ENCODE measurements at places on chromosomes 3 and 15. TPM values are rescaled to one million over a fixed set of nuclear protein-coding genes. Genes with fewer than 3 reads are reported as not detected.

GRCh38 chr3:40055956-40056355 lies 246.5 kb downstream of the MYRIP start:
- no peak for DNase-seq

- DNase-seq: no peak
These were observed 188.3 kb downstream of the APBA2 start for GRCh38 chr15:29074045-29074444.

DNA sequence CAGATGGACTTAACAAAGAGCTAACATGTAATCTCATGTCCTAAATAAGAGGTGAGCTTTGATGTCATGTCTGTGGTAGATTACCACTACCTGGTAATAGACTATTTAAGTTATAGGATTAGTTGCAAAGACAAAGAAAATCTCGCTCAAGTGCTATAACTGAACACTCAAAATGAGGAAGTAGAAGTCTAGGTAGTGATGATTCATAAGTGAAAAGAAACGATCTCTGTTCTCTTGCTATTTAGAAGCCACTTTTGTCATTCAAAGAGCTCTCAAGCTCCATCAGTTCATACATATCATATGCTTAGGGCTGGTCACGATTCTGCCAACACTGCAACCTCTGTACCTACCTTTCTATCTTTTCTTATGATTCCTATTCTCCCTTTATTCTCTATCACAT lies 110.9 kb downstream of the EDEM1 start:
- no peak for DNase-seq

GRCh38 chr3:160977773-160978172 lies 127.4 kb downstream of the B3GALNT1 start:
- DNase-seq: no peak

DNA sequence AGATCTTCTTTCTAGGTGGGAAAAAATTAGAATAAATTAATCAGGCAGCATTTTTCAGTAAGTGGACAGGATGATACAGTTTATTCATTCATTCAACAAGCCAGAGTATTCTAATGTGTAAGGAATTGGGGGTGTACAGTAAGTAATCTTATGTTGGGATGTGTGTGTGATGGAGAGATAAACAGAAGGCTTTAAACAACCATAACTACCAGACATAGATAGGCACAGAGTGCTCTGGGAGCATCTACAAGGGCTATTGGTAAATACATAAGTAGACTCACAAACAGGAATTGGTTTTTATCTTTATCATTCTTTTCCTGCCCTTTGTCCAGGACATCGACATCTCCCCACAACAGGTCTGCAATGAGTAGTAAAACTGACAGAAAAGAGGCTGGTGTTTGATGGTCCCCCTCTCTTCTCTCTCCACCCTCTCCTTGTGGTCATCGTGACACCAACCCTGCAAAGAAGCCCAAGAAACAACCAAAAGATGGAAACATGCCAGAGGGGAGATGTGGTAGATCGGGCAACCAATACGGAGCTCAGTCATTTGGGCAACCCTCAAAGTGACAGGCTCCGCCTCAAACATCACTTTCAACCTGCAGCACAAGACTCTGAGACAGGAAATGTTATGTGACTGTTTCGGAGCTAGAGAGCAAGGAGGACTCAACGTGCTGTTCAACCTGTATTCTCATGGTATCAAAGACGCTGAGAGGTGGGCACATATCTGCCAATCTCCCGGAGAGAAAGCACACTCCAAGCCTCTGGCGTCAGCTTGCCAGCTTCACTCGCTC lies 28.7 kb upstream of the B3GNT5 start:
- DNase-seq: no peak

GRCh38 chr15:100940767-100941379 lies 21.7 kb downstream of the LRRK1 start:
- no peak for DNase-seq

GRCh38 chr3:160929595-160929994 lies 173.6 kb downstream of the PPM1L start:
- peak; percentile 50 for DNase-seq

DNA sequence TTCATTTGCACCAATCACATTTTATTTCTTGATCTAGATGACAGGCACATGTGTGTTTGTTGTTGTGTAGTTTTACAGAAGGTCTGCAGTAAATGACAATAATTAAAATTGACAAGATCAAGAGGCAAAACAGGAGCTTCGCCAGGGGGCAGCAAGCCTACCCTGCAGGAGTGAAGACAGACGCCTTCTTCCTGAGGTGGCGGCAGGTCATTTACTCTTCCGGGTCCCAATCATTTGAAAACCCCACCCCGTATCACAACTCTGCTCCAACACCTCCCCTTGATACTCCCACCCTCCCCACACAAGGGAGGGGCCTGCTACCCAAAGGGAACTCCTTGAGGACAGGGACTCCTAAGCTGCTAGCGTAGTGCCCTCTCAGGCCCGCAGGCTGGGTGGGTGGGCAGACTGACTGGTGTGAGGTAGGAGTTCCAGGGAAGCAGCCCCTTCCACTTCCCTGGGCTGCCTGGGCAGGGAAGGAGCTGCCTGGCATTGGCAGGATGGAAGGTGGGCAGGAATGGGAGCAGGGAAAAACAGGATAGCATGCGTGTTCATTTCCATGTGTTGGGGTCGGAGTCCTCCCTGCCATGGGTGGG lies 13.1 kb downstream of the CHDH start:
- no peak for DNase-seq

GRCh38 chr3:123803521-123803920 lies 80.6 kb downstream of the MYLK start:
- DNase-seq: no peak

GRCh38 chr3:81888914-81889557 lies 127.6 kb upstream of the GBE1 start:
- no peak for DNase-seq

GRCh38 chr3:97711654-97712053 lies 52.9 kb upstream of the ARL6 start:
- DNase-seq: no peak

GRCh38 chr3:113240841-113241240 lies 29.5 kb downstream of the BOC start:
- DNase-seq: no peak

- no peak for DNase-seq
These were observed 54.7 kb downstream of the ST8SIA2 start for GRCh38 chr15:92448370-92448769.

GRCh38 chr15:28947221-28947674 lies 61.5 kb downstream of the APBA2 start:
- no peak for DNase-seq

GRCh38 chr3:12773030-12773709 lies 14.1 kb upstream of the TMEM40 start:
- DNase-seq: no peak

- no peak for DNase-seq
These were observed 10.4 kb downstream of the NSMCE3 start for GRCh38 chr15:29259233-29259632.

Gene C2CD4A
- not detected for total RNA-seq

Gene CFAP91
- total RNA-seq: 0.58 TPM

Gene NR1I2
- total RNA-seq: not detected

Gene ATG3
- total RNA-seq: 52.7 TPM
